ENCODE measurements at places on chromosomes 4 and X.

GRCh38 chr4:176340871-176341685, 21.3 kb downstream of the SPCS3 start:
- DNase-seq = no peak

DNA sequence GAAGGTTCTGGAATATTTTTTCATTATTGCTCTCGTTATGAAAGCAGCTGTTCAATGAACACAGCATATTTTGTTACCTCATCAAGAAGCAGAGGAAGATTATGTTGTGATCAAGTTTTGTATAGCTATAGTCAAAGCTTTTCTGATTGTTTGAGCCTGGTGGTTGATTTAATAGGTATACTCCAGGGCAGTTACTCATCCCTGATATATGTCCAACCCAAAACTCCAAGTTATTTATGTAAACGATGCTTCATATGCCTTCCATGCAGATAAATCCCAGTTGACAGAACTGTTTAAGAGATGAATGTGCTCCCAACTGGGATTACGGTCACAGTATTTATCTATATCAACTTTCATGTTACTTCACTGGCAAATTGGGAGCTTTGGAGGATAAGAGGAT, 19.1 kb downstream of the NAA11 start:
- no peak for DNase-seq

DNA sequence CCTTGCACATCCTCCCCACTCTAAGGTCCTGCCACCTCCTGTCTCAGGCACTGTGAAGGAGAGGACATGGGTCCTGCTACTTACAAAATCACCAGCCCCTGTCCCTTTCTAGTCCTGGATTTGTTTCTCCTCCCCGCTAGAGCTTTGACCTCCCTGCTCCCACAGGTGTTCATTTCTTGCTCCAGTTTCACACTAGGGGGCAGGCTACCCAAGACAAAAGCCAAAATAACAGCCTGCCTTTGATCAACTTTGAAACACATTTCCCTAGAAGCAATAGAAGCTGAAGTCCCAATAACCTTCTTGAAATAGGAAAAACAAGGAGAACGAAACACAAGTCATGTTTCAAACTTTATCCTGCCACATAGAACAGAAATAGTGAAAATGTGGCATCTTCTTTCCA, 164.4 kb downstream of the QDPR start:
- DNase-seq = no peak

DNA sequence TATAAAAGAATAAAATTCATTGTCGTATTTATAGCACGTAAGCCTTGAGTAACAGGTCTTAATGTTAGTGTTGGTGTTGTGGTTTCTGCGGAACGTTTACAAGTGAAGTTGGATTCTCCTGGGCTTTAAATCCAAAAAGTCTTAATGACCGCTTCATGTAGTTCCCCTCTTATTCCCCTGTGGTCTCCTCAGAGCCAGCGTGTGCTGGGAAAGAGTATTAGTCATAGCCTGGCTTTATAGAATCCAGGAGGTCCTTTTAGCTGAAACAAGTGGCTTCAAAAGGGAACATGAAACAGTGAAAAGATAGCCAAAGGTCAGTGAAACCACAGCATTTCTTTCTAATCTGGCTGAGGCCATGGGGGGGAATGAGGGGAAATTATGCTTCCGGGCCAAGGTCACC, 79.1 kb downstream of the CLCN4 start:
- no peak for DNase-seq

GRCh38 chr4:169366821-169367220, 96.1 kb upstream of the SH3RF1 start:
- no peak for DNase-seq

GRCh38 chr4:6448476-6449170, 23.8 kb downstream of the PPP2R2C start:
- DNase-seq = no peak

DNA sequence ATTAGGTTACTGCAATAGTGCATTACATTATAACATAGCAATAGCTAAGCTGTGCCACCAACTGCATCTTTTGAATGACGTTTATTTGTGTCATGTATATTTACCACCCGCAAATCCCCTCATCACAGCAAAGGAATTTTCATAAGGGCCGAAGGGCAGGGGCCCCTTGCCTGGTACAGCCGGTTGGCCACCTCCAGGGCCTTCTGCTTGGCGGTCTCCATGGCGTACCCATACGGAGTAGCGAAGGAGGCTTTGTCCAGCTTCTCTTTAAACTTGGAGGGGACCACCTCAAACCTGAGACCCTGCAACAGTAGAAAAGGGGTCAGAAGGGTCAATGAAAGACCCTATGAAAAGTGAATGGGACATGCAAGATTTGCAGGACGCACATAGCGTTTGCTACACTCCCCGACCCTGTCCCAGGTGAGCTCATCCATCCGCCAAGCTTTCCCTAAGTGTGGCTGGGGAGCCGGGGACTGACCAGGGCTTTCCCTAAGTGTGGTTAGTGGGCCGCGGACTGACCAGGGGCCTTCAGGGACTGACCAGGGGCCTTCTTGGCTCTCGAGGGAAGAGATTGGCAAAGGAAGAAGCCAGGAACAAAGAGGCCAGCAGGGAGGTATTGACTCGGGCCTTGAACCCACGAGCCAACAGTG, 10.6 kb downstream of the ASMTL start:
- no peak for DNase-seq

DNA sequence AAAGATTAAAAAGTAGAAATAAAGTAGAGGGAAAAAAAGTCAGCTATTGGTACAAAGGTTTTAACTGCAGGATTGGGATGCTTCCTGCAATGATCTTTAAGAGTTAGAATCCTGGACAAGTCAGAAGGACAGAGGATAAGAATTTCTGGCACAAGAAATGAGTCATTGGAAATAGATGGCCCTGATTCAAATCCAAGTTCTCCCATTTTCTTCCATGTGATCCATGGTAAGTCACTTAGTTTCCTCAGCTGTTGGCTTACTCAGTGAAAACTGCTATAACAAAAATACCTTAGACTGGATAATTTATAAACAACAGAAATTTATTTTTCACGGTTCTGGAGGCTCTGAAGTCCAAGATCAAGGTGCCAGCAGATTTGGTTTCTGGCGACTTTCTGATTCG, 13.3 kb upstream of the TBC1D19 start:
- DNase-seq = no peak

- no peak for DNase-seq
These were observed 356.1 kb downstream of the HNRNPD start for GRCh38 chr4:82017680-82018079.

- DNase-seq = no peak
These were observed 364.4 kb upstream of the EPHA5 start for GRCh38 chr4:66034671-66035070.

GRCh38 chrX:13028871-13029636, 15.4 kb downstream of the FAM9C start:
- DNase-seq = no peak

GRCh38 chr4:3363411-3364141, 70.8 kb downstream of the RGS12 start:
- DNase-seq = no peak

DNA sequence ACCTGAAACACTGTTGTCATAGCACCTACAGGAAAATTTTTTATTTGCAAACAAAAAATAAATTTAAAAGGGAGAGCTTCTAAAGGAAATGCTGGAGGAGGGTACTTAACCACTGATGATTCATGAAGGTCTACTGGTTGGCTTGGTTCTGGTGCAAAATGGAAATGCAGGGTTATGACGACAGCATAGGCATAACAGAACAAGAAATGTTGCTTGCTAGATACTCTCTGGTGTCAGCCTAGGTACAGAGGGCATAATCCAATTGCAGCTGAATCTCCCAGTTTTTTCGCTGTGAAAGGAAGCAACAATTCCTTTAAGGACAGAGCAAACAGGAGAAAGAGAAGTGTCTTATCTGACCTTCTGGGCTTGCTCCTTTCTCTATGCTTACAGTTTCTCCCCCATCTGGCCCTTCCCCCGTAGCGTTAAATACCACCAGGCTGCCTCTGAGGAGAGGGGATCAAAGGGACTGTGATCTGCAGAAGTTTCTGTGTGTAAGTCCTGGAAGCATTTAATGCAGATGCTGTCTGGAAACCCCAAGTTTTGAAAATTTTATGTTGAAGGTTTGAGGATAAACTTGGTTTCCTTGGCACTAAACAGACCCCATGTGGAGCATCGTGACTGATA, 23.7 kb upstream of the CASK start:
- DNase-seq = no peak

- no peak for DNase-seq
These were observed 54.4 kb upstream of the LCORL start for GRCh38 chr4:18075823-18076433.

DNA sequence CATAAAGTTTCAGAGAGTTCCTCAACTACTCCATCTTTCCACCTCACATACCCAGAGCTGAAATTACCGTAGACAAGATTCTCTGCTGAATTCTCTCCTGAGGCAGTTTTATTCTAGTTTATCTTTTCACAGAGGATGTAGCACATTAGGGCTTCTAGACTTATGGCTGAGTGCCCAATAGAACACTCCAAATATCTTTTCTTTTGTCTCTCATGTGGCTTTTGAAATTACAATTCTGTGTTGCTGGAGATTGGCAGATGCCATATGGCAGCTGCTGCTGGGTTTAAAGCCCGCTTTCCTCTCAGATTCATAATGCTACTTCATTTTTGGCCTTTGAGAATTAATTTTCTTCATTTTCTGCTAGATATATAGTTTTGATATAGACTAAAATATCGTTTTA, 107.6 kb upstream of the BANK1 start:
- DNase-seq = no peak

DNA sequence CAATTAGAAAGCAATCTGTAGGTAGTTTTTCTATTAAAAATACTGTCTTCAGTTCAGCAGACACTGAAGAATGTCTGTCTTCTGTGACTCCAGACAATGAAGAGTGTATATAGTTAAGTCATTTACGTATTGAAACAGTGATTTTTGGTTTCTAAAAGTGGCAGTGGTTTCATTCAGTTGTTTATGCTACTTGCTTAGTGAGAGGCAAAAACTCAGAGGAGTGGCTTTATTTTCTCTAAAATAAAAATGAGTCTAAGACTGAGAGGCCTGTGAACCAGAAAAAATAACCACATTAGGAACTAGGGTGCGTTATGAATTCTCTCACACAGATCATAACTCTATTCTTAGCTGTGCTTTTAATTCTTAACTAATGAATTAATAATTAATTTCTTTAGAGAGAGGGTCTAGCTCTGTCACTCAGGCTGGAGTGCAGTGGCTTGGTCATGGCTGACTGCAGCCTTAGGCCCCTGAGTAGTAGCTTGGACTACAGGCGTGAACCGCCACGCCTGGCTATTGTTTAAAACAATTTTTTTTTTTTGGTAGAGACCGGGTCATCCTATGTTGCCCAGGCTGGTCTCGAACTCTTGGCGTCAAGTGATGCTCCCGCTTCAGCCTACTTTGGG, 31.4 kb downstream of the FREM3 start:
- no peak for DNase-seq

- no peak for DNase-seq
These were observed 93.9 kb downstream of the PSAPL1 start for GRCh38 chr4:7340553-7341433.

DNA sequence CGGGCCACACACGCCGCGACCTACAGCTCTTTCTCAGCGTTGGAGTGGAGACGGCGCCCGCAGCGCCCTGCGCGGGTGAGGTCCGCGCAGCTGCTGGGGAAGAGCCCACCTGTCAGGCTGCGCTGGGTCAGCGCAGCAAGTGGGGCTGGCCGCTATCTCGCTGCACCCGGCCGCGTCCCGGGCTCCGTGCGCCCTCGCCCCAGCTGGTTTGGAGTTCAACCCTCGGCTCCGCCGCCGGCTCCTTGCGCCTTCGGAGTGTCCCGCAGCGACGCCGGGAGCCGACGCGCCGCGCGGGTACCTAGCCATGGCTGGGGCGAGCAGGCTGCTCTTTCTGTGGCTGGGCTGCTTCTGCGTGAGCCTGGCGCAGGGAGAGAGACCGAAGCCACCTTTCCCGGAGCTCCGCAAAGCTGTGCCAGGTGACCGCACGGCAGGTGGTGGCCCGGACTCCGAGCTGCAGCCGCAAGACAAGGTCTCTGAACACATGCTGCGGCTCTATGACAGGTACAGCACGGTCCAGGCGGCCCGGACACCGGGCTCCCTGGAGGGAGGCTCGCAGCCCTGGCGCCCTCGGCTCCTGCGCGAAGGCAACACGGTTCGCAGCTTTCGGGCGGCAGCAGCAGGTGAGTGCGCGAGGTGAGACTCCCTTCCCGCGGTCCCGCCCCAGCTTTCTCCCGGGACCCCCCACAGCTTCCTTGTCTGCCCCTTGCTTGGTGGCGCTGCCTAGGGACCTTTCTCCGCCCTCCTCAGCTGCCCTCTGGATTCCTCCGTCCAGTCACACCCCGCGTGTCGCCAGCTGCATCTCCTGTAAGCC, 678 bp downstream of the BMP3 start:
- no peak for DNase-seq

DNA sequence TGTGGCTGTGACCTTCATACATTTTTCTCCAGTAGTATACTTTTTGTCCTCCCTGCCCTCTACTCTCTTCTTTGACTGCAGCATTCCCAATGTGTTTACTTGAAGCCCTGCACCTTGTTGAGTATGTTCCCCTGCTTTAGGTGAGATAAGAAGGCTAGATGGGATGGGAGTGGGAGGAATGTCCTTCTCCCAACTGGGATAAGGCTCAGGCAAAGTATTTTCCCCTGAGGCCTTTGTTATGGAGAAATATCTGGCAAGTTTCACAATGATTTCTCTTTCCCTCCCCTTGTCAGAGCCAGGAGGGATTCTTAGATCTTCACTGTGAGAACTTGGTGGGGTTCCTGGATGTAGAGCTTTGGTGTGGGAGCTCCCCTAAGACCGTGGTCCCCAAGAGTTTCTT, 131.8 kb downstream of the CLCN5 start:
- no peak for DNase-seq

GRCh38 chr4:98794565-98795205, 134.2 kb downstream of the EIF4E start:
- peak; percentile 17 for DNase-seq

- no peak for DNase-seq
These were observed 176.5 kb downstream of the HS3ST1 start for GRCh38 chr4:11252149-11252548.

DNA sequence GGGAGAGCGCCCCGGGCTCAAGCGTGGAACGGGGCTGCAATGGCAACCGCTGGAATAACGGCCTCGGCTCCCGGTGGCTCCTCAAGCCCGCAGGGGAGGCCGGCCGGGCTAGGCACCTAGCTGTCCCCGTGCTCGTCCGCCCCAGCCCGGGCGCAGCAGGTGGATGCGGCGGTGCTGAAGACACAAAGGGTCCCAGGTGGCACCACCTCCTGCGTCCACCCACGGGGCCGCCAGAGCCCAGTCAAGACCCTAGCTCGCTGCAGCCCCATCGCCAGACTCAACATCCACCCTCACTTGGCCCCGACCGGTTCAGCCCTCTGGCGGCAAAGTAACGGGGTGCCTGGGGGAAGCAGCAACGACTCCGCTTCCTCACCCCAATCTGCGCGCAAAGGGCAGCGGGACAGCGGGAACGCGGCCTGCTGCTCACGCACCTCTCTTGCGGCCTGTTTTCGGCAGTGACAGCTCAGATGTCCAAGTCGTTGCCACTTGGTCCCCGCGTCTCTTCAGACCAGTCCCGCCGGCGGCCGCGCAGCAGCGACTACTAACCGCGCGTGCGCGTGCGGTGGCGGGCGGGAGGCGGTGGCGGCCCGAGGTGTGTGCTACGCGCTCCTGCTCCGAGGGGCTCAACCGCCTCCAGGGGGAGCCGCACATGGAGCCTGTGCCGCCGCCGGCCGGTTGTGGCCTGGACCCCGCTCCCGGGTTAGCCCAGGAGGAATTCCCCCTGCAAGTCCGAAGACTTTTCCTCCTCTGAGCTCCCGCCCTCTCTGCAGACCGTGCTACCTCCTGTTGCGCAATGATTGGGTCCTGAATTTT, at the start of gene CLGN:
TSS of gene CLGN (minus strand) at position 543 of the 813 bp plus-strand sequence. CDS start 14,570 bp downstream, outside the sequence.
- DNase-seq = peak; percentile 15

All from stimulated activated CD8-positive, alpha-beta memory T cell treated with anti-CD3 and anti-CD28 coated beads, Interleukin-7, amount 100 ng/mL, for 24 hours (primary cell).